Eye (tissue), 1 donor: ENCODE measurements at places on chromosomes 5 and 9.

DNA sequence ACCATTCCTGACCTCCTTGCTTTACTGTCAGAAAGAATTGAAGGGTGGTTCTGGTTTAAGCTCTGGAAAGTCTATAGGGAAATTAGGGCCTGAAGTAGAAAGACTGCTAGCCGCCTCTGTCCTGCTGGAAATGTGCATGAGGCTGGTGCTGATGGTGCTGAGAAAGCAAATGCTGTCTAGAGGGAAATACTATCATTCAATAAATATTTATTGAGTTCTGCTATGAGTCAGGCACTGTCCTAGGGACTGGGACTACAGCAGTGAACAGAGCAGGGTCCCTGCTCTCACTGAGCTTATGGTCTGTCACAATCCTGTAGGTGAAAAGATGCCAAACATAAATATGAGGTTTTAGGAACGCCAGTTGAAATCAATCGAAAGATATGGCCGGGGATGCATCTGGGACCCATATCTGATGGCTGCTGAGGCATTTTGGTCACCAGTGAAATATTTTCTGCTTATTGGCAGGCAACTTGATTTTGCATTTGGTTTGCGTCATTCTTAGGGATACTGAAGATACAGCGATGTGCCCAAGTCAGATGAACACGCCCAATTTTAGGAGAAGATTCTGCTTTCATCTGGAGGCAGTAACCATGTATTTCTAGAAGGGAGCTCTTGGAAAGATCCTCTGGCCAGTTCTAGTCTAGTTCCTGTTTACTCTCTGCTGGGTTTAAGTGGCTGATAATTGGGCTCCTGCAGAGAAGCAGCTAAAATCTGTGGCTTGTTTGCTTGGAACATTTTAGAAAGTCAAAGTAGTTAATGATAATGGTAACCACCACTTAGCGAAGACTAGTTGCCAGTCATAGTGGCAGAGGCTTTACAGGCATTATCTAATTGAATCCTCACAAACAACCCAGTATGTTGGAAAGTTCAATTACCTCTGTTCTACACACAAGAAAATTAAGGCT, 73.3 kb downstream of the INSYN2B start:
- DNase-seq: no peak

DNA sequence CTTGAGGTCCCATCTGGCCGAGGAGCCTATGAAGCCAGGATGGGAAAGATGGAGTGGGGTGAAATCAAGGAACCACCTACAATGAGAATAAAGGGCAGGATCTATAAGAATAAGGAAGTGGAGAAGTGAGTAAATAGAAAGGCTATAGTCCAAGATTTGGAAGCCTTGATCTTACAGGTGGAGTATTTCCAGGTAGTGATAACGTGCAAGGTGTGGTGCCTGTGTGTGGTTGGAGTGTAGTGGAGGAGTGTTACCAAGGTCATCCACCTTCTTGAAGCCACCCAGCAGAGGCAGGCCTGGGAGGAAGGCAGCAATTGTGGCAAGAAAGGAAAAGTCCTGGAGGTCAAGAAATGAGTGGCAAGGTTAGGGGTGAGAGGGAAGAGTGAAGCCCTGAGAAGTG, 72.9 kb downstream of the IQGAP2 start:
- DNase-seq: no peak

GRCh38 chr9:86978922-86979474, 31.7 kb upstream of the GAS1 start:
- DNase-seq: peak; percentile 59

DNA sequence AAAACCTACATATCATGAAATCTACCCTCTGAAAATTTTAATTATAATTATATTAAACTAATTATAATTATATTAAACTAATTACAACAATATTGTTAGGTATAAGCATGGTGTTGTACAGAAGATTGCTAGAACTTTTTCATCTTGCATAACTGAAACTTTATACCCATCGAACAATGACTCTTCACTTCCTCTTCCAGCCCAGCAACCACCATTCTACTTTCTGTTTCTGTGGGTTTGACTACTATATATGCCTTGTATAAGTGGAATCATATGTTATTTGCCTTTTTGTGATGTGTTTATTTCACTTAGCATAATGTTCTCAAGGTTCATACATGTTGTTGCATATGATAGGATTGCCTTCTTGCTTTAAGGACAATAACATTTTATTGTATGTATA, 274.2 kb upstream of the CCNH start:
- DNase-seq: no peak

- DNase-seq: no peak
These were observed 187.6 kb downstream of the DAB2IP start for GRCh38 chr9:121838746-121839669.

DNA sequence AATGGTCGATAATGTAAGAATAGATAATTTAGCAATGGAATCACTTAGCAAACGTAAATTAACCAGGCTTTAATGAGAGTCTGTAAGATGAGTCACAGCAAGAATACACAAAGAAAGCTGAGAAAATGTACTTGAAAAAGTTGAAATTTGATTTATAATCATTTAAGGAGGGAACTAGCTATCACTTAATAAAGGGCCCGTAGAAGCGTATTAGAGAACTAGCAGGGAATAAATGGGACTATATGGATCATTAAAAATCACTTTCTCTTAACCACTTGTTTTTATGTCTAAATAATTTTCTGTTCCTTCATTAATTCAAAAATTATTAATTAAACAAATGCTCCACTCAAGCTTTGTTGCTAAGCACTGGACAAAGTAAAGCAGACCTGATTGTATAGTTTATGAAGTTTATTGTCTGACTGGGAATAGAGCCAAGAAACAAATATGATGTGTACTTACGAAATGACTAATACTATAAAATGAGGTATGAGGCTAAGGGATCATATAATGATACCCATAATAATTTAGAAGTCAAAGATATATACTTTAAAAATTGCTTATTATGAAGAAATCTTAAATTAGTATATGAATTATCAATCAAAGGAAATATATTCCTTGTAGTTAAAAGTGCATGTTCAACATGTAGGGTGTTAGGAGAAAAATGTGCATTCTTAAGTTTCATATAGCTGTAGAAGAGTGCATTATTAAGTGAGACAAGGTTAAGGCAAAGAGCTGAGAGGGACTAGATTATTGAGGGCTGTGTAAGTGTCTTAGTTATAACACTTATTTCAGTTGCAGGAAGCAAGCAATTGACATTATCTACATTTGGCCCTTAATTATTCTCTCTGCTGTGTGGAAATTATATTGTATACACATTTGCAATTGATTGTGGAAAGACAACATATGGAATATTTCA, 196.8 kb downstream of the PRDM9 start:
- no peak for DNase-seq
